ENCODE measurements at places on chromosomes 2 and 18.
A peak's percentile ranks its signal among the peaks of the same experiment; 100 is the strongest.

GRCh38 chr2:238668426-238668825 is 179.5 kb upstream of the TWIST2 start:
- peak; percentile 1 for DNase-seq

DNA sequence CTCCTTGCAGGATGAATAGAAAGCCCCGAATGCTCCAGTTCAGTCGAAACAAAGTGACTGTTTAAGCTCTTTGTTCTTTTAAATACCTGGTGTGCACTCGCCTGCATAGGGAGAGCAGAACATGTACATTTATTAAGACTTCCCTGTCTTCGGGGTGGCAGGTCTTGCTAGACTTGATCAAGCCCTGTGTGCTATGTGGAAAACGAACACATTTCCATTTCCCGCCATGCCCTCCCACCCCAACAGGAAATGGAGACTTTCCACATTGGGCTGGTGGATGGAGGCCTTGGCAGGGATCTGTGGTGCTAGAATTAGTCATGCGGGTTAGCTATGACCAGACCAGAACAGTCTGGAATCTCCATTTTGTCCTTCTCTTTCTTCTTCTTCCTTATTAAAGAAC is 321.0 kb upstream of the THSD7B start:
- DNase-seq: no peak

GRCh38 chr2:235747001-235747785 is 253.3 kb downstream of the AGAP1 start:
- DNase-seq: no peak

GRCh38 chr2:227674485-227674884 is 7.9 kb downstream of the SCYGR5 start:
- no peak for DNase-seq

- no peak for DNase-seq
Observed at GRCh38 chr18:13269013-13269280, 50.4 kb downstream of the LDLRAD4 start.

DNA sequence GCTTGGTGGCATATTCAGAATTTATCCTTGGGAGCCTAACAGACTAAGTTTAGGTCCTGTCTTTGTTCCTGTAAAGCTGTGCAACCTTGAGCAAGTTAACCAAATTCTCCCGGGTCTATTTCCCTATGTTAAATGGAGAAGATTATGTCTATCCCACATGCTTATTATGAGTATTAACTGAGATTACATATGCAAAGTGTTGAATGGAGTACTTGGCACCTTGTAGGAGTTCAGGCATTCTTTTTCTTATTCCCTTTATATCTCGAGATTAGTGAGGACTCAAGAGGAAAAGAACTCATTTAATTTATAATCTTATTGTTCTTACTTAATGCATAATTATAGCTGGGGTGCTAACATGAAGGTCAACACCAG is 184.6 kb downstream of the FMNL2 start:
- DNase-seq: no peak

- DNase-seq: no peak
Observed at GRCh38 chr2:149101818-149102217, 63.3 kb downstream of the LYPD6B start.

- no peak for DNase-seq
Observed at GRCh38 chr2:38509314-38509946, 93.3 kb downstream of the HNRNPLL start.

GRCh38 chr18:13375302-13376255 is 157.0 kb downstream of the LDLRAD4 start:
- peak; percentile 86 for DNase-seq

DNA sequence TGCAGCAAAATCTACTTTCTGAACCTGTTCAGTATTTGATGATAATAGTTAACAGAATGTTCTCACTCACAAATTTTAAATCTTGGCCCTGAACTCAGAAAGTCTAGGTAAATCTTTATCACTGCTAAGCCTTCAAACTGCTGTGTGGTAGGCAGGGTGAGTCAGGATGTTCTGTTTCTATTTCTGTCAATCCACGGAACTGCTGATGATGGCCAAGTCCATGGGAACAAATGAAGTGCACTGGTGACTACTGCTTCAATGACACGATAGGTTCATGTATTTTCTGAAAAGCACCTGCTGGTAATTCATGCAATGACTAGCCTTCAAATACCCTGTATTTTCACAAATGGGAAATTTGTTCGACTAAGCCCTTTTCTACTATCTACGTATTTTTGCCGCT is 14.2 kb downstream of the NIFK start:
- DNase-seq: peak; percentile 59

GRCh38 chr18:74806700-74807416 is 209.2 kb downstream of the ZNF407 start:
- DNase-seq: no peak

All from T-helper 2 cell treated with Interferon-gamma antibody and Interleukin-4, amounts not matched to agents 5 μg/mL and 100 μg/mL, for 36 hours (primary cell).